ENCODE measurements at places on chromosomes 2 and 18.

DNA sequence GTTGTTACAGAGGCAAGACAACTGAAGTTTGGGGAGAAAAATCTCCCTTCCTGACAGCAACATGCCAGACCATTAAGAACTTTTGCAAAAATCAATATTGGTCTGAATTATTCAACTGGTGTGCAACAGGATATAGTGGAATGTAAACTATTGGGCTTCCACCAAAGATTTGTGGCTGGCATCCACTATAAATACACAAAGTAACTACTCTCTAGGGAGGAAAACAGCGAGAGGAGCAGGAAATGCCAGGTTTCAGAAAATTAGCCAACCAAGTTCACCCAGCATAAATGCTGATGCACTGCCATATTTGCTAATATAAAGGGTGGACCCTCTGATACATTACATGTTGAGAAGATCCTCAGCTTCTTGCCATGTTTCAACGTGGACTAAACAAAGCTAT is 267.6 kb upstream of the LYPD1 start:
- DNase-seq = no peak

GRCh38 chr2:229407170-229407569 is 136.1 kb upstream of the PID1 start:
- peak; percentile 93 for DNase-seq

DNA sequence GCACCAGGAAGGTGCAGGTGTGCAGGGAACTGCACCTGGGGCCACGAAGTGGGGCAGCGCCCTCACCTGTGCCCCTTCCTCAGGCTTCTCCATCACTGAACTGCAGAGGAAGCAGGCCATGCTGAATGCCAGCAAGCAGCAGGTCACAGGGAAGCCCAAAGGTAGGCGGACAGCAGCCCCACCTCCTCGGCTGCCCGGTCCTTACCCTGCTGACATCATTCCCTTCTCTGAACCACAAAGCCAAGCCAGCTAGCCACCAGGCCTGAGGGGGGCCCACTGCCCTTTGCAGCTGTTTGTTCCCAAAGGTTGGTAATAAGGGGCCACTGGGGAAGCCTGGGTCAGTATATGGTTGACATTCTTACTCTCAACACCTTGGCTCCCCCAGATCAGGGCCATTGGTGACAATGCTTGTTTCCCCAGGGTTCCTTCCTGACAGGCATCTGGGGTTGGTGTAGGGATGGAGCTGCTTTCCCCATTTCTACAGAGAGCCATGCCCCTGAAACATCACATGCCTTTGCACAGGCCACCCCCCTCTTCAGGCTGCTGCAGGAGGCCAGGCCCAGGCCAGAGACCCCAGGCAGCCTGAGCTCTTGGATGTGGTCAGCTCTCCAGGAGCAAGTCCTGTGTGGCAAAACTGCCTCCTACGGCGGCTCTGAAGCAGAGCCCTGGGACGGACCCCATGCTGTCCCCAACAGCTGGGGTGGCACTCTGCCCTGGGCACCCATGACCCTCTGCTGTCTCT is 47.8 kb downstream of the FAM168B start:
- no peak for DNase-seq

DNA sequence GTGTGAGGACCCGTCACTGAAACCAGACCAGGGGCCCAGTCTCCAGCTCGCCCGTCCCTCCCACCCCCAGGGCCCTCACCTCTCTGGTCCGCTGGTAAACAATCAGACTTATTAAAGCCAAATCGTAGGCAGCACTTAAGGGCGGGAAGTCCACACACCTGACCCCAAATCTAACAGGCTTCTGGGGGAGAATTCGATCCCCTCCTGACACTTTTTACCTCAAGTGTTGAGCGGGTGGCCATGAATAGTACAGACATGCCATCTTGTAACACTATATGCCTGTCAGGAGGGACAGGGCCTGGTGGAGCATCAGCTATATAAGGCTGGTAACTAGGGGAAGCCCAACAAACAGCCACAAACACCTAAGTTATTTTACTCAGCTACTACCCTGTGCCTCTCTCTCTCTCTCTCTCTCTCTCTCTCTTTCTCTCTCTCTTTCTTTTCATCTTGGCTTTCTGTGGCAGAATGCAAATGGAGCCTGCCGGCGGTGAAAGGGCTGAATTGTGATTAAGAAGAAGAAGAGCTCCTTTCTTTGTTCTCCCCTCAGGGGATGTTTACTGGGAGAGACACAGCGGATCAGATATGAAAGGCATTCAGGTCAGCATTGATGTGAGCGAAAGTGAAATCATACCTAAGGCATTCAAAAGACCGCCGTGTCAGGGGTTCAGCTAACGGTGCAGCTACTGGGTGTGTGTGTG is 9.5 kb downstream of the ZEB2 start:
- peak; percentile 85 for DNase-seq

DNA sequence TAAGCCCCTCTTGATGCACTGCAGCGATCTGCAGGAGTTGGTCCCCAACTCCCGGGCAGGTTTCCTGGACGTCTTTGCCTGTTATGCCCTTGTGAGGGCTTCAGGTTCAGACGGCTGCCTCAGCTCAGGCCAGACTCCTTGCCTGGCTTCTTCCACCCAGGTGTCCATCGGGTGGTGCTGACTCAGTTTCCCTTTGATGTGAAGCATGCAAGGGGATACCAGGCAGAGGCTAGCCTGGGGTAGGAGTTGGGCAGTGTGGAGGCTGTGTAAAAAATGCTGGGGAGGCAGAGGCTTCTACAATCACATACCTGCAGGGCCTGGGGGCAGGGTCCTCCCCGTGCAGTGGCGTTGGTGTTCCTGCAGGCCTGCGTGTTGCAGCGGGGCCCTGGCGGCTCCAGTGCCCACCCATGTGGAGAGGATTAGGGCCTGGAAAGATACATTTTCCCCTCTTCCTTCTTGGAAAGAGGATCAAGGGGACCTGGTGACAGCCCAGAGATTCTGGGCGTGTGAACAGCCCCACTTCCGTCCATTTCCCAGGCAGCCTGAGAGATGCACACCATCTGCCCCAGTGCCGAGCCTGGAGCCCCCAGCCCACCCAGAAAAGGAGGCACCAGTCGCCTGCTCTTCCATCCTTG is 338.3 kb downstream of the DYSF start:
- no peak for DNase-seq
